ENCODE measurements at places on chromosomes 16 and 17.

DNA sequence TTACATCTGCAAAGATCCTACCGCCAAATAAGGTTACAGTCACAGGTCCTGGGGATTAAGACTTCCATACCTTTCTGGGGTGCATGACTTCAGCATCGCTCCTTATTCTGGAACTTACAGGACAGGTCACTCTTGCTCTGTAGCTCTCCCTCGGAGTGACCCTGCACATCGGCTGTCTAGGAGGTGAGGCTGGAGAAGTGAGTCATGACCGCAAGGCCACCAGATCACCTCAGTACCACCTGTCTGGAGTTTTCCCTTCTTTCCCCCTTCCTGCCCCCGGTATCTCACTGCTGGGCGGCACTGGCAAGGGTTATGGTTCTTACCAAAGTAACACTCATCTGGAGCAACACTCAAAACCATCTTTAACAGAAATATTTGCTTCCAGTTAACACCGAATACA, 374.8 kb downstream of the SLC39A11 start:
- DNase-seq: no peak

- no peak for DNase-seq
Observed at GRCh38 chr16:88342491-88342890, 40.3 kb upstream of the ZNF469 start.

- no peak for DNase-seq
Observed at GRCh38 chr16:52545222-52545897, 1.6 kb downstream of the TOX3 start.

DNA sequence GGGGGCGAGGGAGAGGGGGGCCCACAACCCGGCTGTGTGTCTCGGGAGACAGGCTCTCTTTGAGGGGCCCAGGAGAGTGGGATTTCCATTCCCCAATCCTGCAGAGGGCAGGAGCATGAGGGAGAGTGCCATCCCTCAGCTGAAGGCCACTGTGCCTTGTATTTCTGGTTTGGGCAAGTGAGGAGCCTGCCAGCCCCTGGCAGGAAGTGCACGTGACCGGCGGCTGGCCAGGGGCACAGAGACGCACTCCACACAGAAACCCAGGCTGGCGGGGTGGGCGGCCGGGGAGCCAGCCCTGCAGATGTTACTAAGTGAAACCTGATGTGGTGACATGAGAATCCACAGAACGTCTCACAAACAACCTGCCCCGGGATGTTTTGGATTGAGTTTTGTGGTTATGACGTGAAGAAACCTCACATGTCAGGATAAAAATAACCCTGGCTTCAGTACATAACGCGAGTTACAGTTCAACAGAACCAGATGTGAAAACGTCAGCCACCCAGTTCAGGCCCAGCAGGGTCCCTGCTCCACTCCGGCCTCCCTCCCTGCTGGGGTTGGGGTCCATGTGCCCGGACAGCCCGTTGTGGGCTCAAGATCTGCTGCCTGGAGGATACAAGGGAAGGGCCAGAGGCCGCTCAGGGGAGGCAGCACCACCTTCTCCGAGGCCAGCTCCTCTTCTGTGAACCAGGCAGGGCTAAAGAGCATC, 51.7 kb upstream of the MTSS2 start:
- peak; percentile 50 for DNase-seq

GRCh38 chr17:28480799-28481571, 7.5 kb downstream of the SLC13A2 start:
- DNase-seq: no peak

DNA sequence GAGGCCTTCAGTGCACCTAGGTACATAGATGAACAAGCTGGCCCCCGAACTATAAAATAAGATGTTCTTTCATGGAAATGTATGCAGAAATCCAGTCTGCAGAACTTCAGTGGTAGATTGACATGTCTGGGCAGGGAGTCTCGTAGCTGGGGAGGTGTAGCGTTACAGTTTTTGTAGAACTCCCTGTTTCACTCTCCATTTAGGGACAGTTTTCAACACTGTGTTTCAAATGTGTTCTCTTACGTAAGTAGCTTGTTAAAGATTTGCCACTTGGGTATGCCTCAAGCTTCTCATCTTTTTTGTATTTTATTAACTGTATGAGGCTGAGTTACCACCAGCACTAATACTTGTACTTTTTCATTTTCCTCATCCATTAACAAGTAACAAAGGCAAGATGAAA, 46.6 kb downstream of the PLD6 start:
- no peak for DNase-seq

DNA sequence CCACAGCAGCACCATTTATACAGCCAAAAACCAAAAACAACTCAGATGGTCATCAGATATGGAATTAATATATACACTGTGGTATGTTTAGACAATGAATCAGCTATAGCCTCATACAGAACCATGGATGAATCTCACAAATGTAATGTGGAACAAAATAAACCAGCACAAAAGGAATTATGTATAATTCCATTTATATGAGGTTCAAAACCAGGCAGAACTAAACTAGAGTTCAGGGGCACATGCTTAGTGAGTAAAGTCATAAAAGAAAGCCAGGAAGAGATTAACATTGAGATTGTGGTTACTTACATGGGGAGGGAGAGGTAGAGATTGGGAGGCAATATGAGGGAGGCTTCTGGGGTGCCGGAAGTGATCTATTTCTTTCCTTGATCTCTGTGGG, 231.1 kb downstream of the COPRS start:
- no peak for DNase-seq

DNA sequence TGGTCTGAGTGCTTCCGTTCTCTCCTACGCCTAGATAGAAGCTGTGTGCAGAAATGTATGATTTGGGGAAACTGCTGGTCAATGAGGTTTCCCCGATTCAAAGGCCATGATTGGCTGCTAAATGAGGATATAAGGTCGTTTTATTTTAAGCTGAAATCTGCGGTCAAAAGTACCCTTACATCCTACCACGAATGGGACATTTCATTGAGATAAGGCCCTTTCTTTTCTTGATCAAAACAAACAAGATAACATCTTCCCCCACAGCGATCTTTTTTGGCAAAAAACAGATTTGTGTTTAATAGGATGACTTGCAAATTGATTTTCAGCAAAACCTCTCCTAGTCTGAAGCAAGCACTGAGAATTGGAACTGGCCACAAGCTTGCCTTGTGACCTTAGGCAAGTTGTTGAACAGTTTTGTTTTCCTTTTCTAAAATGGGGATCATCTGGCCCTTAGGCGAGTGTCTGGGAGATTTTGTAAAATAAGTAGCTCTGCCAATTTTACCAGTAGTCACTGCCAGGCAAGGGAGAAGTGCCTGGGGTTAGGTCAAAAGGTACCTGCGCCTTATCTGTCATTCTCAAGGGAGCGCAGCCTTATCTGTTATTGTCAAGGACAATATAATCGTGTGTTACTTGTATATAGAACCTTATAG, 635 bp downstream of the SCPEP1 start:
- peak; percentile 28 for DNase-seq

DNA sequence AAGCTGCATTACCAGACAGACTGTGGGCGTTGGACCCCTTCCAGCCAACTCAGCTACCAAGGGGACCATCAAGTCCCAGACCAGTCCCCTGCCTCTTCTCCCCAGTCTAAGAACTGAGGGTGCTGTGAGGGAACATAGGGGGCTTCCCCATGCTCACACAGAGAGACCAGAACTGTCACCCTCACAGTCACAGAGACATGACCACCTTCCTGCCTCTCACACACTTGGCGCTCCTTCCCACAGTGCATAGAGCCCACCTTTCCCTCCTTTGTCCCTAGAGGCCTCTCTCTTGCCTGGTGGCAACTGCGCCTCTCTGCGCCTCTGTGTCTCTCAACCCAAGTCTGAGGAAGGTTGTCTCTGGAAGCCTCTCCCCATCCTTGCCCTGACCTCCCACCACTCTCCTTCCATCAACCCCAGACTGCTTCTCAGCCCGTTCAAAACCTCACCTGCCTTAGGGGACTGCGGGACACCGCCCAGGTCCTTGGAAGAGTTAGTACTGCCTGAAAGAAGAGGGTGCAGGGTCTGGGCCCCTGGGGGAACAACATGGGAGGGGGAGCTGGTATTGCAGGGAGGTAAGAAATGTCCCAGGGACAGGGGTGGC, 6.1 kb upstream of the LHX1 start:
- no peak for DNase-seq

DNA sequence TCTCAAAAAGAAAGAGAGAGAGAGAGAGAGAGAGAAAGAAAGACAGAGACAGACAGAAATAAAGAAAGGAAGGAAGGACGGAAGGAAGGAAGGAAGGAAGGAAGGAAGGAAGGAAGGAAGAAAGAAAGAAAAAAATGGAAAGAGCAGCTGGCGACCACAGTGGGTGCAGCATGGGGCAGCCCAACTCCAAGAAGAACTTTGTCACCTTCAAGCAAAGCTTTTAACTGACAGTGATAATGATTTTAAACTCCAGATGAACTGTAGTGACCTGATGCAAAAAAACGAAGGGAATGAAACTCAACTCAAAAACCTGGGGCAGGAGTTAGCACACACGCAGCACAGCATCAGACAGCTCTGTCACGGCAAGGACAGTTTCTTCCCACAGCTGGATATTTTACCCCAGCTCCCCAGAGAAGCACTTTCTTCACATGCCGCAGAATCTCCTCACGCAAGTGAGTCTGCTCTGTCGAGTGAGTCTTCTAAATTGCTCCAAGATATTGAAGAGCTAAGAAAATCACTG, 5.0 kb upstream of the ARHGAP17 start:
- DNase-seq: no peak

DNA sequence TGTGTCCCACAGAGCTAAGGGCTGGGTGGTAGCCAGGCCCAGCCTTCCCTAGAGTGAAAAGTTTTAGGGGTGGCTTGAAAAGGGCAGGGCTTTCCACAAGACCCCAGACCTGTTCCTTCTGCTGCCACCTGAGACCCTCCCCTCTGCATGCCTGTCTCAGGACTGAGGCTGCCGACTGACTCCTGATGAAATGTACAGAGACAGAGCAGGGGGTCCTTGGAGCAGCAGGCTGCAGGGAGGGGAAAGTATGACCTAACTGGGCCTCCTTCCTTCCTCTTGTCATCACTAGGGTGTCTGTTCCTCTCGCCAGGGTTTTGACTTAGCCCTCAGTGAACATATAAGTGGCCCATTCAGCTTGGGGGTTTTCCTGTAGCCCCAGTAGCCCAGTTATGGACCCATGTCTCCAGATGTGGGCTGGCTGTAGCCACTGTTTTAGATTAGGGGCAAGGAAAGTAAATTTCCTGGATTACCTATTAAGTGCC, 14.9 kb upstream of the NFATC3 start:
- DNase-seq: no peak

DNA sequence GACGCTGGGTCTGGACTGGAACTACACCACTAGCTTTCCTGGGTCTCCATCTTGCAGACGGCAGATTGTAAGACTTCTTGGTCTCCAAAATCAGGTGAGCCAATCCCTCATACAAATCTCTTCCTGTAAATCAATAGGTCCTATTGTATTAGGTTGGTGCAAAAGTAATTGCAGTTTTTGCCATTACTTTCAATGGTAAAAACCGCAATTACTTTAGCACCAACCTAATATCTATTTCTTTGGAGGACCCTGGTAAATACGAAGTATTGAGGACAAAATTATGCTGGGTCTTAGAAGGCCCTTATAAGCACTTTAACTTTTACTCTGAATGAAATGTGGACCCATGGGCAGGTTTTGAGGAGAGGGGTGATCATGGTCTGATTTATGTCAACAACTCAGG, 330.6 kb upstream of the C16orf82 start:
- DNase-seq: no peak

DNA sequence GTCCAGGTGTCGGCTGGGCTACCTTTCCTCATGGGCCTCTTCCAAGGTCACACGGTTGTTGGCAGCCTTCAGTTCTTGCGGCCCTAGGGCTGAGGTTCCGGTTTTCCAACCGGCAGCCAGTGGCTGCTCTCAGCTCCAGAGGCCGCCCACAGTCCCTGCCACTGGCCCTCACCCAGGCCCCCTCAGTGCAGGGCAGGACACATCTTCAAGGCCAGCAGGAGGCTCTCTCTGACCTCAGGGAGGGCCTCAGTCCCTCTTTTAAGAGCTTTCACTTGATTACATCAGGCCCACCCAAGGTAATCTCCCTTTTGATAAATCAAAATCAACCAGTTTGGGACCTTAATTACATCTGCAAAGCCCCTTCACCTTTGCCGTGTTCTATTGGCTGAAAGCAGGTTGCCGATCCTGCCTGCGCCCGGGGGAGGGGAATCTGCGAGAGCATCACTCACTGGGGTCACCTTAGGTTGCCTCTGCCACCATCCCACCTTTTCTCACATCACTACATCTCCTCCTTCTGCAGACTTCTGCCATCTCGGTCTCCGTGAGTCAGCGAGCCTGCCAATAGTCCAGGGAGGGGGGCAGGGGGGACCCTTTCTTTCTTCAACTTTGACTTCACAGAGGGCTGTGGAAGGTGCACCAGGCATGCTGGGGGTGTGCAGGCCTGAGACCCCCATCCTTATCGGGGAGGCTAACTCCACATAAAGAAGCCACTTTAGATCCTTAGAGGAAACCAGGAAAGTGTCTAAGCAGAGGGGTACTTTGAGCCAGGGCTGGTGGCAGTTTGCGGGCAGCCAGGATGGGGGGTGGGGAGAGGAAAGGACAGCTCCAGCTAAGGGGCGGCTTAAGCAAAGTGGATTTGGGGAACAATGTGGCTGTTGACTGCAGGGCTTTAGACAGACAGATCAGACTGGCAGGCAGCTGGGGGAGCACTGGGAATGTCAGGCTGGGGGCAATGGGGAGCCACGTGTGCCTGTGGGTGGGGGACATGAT, 28.8 kb upstream of the NXPH3 start:
- DNase-seq: no peak

GRCh38 chr16:8644211-8645140, 23.0 kb downstream of the METTL22 start:
- DNase-seq: peak; percentile 2

DNA sequence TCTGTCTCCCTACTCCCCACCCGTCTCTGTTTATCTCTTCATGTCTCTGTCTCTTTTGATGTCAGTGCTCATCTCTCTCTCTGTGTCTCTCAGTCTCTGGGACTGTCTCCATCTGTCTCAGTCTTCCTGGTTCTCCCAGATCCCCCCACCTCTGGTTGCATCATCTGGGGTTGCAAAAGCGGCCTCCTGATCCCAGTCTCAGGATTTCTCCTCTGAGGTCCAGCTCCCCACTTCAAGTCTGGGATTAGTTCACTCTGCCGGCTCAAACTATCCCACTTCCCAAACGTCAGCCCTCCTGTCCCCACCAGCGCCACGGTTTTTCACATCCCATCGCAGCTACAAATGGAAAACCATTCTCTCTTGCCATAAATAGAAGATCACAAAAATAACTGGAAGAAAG, 9.0 kb downstream of the TEKT5 start:
- DNase-seq: no peak

DNA sequence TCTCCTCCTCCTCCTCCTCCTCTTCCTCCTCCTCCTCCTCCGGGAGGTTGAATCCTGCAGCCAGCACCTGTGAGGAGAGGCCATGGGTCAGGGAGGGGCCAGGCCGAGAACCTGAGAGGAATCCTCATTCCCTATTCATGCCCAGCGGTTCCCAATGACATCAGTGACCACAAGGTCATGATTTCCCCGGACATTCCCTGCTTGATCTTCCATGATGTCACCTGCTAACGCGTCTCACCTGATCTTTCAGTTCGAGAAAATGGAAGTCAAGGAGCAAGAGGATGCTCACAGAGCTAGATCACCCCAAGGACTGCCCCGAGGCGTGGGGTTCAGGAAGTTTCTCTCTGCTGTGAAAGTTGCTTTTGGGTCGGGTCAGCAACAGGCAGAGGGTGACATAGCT, 5.4 kb downstream of the APOBR start:
- DNase-seq: no peak

GRCh38 chr17:27282054-27282551, 11.8 kb upstream of the WSB1 start:
- no peak for DNase-seq
